ENCODE measurements at places on chromosomes 12 and 14.

- DNase-seq: no peak
These were observed 97.8 kb downstream of the VRK1 start for GRCh38 chr14:96894966-96895365.

DNA sequence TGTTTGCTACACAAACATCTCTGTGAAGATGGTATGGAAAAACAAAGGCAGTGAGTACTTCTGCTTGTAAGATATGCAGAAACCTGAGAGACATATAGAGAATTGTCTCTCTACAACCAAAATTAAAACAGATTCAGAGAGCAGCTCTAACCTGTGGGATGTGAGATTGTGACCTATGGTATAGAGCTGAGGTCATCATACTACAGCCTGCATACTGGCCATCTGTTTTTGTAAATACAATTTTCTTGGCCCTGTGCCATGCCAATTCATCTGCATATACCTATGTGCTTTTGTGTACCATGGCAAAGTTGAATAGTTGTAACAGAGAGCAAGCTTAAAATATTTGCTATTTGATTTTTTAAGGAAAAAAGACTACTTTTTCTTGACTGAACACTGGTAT is 99.6 kb downstream of the LMO3 start:
- DNase-seq: no peak

- no peak for DNase-seq
These were observed 599 bp upstream of the CPSF6 start for GRCh38 chr12:69238589-69239351.

GRCh38 chr12:119683816-119684215 is 15.9 kb downstream of the PRKAB1 start:
- no peak for DNase-seq

- no peak for DNase-seq
These were observed 138.7 kb downstream of the TTC7B start for GRCh38 chr14:90677484-90678050.

- no peak for DNase-seq
These were observed 278.5 kb upstream of the PLEKHG7 start for GRCh38 chr12:92424338-92424737.

DNA sequence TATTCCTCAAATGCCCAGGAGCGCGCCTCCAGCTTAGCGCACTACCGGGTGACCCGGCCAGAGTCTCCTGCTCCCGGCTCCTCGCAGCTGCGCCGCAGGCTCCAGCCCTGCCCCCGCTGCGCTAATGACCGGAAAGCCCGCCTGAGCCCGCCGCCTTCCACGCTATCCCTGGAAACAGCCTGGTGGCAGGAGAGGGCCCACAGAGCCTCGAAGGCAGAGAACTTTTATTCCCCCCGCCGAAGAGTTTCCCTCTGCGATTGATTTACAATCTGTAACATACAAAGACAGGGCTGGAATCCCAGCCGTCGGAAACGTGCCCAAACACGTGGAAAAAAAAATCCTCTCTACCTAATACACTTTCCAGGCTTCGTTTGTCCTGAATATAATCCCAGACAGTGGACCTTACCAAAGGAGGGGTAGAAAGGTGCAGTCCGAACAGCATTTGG is 1.5 kb downstream of the COL2A1 start:
- DNase-seq: no peak

DNA sequence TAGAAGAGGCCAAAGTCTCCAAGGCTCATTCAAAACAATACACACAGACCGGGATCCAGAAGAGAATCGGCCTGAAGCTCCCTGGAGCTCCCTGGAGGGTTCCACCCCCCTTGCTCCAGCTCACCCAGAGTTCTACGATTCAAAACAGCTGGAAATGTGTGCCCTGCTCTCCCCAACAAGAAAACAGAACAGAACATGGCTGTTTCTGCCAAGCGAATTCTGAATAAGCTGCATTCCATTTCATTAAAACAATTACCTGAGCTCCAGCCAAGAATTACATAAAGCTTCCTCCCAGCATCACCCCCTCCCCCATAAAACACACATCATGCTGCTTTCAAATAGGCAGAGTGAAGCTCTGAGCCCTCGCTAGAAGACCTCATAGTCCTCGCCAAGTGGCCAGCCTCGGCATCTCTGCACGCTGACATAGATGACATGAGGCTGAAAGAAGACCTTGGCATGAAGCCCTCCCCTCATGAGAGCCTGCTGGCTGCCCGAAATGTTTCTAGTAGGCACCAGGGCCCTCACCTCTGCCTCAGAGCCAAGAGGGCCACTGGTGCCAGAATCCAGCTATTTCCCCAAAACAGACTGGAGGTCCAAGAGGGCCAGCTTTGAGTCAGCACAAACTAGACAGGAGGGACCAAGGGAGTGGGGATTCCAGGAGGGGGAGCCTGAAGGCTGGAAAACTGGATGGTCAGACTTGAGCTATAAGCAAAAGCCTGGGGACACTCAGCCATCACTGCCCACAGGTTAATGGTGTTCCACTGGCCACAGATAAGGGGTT is 8.3 kb downstream of the PXN start:
- DNase-seq: no peak

GRCh38 chr12:127559349-127560040 is 707.5 kb upstream of the TMEM132C start:
- DNase-seq: peak; percentile 2

GRCh38 chr12:69101505-69101904 is 137.9 kb upstream of the CPSF6 start:
- DNase-seq: no peak

- no peak for DNase-seq
These were observed 3.2 kb upstream of the ITPR2 start for GRCh38 chr12:26836201-26836600.

DNA sequence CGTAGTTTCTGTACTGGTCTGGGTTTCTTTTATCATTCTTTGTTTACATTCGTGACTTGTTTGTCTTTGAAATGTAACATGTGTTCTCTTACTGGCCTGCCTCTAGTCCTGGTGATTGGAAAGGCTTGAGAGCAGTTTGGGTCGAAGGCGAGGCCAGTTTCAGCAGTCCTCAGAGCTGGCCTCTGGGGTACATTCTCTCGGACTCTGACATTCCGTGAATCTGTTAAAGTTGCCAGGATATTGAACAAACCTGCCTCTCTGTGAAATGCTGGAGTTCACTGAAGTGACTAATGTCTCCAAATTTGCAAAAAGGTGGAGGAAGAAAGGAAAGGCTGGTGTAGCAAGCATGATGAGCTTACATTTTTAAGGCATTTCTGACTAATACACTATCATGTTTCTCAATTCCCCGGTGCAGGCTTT is 1.5 kb downstream of the PLEKHA5 start:
- no peak for DNase-seq

GRCh38 chr12:58433959-58434358 is 486.3 kb downstream of the LRIG3 start:
- no peak for DNase-seq

GRCh38 chr12:93000026-93000425 is 70.9 kb upstream of the EEA1 start:
- DNase-seq: no peak

- no peak for DNase-seq
These were observed 87.9 kb downstream of the SRRM4 start for GRCh38 chr12:119069147-119069642.

DNA sequence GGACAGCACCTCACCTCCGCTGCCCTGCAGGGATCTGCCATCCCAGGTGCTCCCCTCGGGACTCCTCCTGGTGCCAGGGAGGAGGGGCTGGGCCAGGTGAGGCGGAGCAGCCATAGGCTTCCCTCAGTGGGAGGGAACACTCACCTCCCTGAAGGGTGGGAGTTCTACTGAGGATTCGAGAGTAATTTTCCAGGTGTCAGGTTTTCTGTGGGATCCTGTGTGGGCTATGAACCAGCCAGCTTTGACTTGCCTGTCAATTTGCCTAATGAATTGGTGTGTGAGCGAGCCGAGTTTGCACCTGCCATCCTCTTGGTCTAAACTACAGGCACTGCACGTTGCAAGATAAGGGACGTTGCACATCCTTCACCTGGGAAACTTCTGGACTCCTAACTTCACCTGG is 50.3 kb downstream of the NOC4L start:
- DNase-seq: no peak

- no peak for DNase-seq
These were observed 45.6 kb downstream of the DDX11 start for GRCh38 chr12:31119192-31119802.

DNA sequence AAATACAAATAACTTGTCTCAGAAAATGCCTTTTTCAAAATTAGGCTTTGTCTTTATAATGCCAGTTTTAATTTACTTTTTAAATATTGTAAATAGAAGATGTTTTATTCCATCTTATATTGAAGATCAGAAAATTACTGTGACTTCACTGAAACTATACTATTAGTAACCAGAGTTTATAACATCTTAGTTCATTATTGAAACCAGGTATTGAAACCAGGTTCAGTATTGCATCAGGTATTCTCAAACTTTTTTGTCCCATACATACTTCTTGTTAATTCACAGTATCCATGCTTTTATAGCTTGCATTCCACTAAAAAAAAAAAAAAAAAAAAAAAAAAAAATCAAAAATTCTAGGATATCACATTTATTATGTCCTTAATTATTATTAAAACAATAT is 227.5 kb downstream of the GXYLT1 start:
- DNase-seq: no peak

GRCh38 chr12:82688596-82688995 is 1.9 kb downstream of the TMTC2 start:
- DNase-seq: no peak

GRCh38 chr12:48687592-48687991 is 5.6 kb upstream of the KANSL2 start:
- no peak for DNase-seq

- no peak for DNase-seq
These were observed 31.4 kb downstream of the CD9 start for GRCh38 chr12:6231359-6232268.

DNA sequence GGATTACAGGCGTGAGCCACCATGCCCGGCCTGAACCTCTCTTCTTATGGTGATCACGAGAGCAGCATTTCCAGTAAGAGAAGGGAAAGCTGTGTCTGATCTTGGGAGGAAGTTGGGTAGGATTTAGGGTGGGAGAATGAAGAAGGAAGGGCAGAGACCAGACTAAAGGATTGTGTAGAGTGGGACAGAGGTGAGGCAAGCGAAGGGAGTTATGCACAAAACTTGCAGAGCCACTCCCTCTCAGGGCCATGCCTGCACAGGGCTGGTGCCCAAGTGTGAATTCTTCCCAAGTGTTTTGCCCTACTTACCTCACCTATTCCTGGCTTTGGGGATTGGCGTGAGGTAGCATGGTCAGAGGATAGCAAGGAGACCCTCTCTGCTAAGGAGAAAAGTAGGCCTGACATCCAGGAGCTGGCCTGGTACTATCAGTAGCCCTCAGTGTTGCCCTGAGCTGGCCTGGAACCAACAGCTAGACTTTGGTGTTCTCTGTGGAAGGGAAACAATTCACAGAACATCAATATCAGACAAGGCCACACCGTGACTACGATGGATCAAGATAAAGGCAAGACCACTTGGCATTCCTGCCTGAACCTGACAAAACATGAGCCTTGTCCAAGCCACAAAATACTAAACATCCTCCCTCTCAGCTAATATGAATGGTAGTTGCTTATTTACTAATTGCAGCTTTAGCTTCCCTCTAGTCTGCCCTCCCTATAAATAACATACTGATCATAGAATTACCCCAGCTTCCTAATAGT is 201.0 kb upstream of the AMIGO2 start:
- DNase-seq: no peak

DNA sequence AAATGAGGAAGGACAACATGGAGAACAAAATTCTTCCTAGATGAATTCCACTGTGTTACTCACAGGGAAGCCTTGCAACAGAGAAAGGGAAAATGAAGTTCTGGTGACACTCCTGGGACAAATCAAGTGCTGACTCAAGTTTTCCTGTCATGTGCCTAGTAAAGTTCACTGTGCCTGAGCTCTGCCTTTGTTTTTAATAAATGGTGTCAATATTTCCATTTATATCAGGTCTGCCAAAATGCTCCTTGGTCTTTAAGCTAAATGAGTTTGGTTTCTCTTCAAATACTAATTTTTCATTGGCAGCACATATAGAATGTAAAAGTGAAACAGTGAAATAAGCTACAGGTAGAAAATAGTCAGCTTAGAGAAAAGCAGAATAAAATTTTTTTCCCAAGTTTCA is 33.0 kb downstream of the HIGD1C start:
- no peak for DNase-seq

DNA sequence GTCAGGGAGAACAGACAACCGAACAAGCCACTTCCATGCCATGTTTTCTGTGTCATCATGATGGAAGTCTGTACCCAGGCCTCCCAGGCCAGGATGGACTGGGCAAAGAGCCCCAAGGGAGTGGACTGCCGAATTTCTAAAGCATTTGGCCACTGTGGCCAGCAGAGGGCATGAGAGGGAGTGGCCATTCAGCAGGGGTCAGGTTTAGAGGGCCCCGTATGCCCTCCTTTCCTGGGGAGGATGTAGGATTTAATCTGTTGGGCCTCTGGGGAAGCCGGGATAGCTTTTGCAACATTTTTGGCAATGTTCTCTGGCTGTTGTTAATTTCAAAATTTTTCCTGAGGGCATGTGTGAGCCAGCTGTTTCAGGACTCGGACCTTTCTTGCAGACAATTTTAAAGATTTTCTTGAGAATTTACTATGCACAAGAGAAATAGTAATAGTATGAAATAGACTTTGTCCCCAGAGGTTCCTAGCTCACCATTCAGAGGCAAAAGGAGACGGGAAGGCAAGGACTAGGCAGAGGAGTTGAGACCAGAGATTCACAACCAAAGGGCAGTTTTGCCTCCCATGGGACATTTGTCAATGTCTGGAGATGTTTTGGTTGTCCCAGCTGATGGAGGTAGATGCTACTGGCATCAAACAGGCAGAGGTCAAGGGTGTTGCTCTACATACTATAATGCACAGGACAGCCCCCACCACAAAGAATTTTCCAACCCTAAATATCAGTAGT is 18.0 kb downstream of the ACACB start:
- no peak for DNase-seq

GRCh38 chr12:7099290-7099996 is 7.2 kb upstream of the C1R start:
- DNase-seq: no peak

DNA sequence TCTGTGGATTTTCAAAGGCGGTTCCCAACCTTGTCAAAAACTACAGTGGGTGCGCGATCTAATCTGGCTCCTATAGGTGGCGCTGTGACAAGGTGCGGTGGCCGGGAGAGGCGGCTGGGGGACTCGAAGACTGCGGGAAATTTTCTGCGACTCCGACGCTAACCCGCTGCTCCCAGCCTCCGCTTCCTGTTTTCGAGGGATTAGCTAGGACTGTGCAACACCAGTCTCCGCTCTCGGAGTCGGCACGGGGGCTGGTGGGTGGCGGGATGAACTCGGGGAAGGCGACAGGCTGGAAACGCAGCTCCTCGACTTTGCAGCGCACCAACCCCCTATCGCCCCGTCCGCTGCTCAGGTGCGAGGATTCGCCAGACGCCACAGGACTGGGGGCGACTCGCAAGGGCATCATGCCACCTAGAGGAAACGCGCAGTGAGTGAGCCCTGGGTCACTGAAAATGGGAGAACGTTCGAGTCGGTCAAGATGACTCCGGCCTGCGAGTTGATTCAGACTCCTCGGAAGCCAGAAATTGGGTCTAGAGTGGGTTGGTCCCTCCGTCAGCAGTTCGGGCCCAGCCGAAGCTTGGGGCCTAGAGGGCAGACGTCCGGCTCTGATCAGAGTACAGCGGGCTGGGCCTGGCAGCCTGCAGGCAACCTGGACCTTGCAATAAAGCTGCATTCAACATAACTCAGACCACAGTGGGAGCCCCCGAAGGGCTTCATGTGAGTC is 5.5 kb upstream of the PAX9 start:
- no peak for DNase-seq
